ENCODE measurements at places on chromosomes 6 and 20. TPM values are rescaled to one million over a fixed set of nuclear protein-coding genes. Genes with fewer than 3 reads are reported as not detected.

The MYCT1 gene
- not detected for total RNA-seq

The ULBP1 gene
- 1.3 TPM for total RNA-seq

The F13A1 gene
- total RNA-seq = 0.15 TPM

The PTGIS gene
- total RNA-seq = 2.4 TPM

The PDE10A gene
- total RNA-seq = 0.03 TPM

The ECT2L gene
- not detected for total RNA-seq

- DNase-seq = no peak
Measured at GRCh38 chr20:63976980-63977738, 2.3 kb downstream of the SAMD10 start.

- DNase-seq = no peak
Measured at GRCh38 chr20:44646641-44647274, 4.7 kb downstream of the ADA start.

- no peak for DNase-seq
Measured at GRCh38 chr6:13811627-13812358, 2.6 kb downstream of the MCUR1 start.

GRCh38 chr6:126067073-126067472 is 80.7 kb downstream of the TRMT11 start:
- no peak for DNase-seq

- DNase-seq = peak; percentile 85
Measured at GRCh38 chr6:31366693-31367470, 9.9 kb upstream of the HLA-B start.

DNA sequence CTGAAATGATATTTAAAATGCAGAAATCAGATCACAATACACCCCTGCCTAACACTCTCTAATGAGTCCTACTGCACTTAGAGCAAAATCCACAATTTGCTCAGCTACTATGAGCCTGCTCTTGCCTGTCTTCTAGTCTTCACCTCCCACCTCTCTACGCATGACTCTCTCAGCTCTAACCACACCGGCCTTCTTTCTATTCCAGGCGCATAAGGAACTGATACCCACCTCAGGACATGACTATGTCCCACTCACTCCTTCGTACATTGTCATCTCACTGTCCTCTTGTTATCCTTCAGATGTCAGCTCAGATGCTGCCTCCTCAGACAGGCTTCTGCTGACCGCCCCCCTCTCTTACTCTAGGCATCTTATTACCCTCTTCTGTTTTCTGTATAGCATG is 201.0 kb upstream of the FLRT3 start:
- no peak for DNase-seq

DNA sequence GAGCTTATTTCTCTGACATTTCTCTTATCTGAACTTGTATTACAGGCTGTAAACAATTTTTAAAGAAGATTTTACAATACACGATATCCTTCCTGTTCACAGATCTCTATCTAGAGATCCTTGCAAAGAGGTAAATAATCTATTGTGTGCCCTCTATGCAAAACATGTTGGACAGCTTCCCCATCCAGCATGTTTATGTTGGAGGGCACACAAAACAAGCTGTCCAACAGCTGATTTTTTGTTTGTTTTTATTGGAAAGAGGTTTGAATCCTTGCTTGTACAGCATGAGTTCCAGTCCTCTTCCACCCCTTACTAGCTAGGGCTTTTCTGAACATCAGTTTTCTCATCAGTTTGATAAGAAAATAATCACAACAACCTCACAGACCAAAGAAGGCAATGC is 62.3 kb upstream of the SYNDIG1 start:
- DNase-seq = no peak

- peak; percentile 64 for DNase-seq
Measured at GRCh38 chr6:32854376-32855178, 585 bp downstream of the PSMB9 start.

GRCh38 chr6:73665686-73666319 is 12.0 kb upstream of the SLC17A5 start:
- no peak for DNase-seq

DNA sequence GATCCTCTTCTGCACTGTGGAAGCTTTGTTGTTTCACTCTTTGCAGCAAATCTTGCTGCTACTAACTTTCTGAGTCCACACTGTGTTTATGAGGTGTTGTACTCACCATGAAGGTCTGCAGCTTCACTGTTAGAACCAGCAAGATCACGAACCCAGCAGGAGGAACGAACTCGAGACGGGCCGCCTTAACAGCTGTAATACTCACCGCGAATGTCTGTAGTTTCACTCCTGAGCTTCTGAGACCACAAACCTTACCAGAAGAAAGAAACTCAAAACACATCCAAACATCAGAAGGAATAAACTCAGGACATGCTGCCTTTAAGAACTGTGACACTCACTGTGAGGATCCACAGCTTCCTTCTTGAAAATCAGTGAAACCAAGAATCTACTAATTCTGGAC is 48.1 kb upstream of the MBOAT1 start:
- no peak for DNase-seq

Measured in activated T-cell treated with anti-CD3 and anti-CD28 coated beads, Interleukin-2, amount 50 U/mL, for 4 hours (primary cell).